Ureter (tissue), 1 donor: ENCODE measurements at places on chromosomes 2 and 18. TPM values are rescaled to one million over a fixed set of nuclear protein-coding genes. Genes with fewer than 3 reads are reported as not detected.

The FOXD4L1 gene
- total RNA-seq, result 0.39 TPM

The LRRTM1 gene
- total RNA-seq, result not detected

The SOX11 gene
- not detected for total RNA-seq

The TMEFF2 gene
- total RNA-seq, result 4.8 TPM

The SLC30A3 gene
- total RNA-seq, result not detected

The RASGRP3 gene
- total RNA-seq, result 9.9 TPM

The ALPP gene
- not detected for total RNA-seq

The RUFY4 gene
- total RNA-seq, result 5.6 TPM

The NPPC gene
- total RNA-seq, result 0.36 TPM

The LRATD1 gene
- 27.5 TPM for total RNA-seq

DNA sequence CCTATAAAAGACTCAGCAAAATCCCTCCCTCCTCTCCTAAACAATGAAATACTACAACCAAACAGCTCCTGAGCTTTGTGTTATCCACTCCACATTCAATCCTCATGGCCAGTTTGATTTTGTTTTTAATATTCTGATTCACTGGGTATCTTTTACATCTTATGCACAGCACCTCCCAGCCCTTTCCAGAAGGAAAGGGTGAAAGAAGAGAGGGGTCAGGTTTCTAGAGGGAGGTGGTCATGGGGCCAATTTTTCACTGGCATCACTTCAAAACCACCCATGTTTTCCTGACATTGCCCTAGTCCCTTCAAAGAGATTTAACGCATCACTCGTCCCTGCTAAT lies 315.6 kb downstream of the LPIN1 start:
- DNase-seq, result no peak

GRCh38 chr2:76157531-76157930 lies 446.8 kb upstream of the GCFC2 start:
- DNase-seq, result no peak

GRCh38 chr2:33029459-33029858 lies 82.7 kb downstream of the LTBP1 start:
- no peak for DNase-seq

DNA sequence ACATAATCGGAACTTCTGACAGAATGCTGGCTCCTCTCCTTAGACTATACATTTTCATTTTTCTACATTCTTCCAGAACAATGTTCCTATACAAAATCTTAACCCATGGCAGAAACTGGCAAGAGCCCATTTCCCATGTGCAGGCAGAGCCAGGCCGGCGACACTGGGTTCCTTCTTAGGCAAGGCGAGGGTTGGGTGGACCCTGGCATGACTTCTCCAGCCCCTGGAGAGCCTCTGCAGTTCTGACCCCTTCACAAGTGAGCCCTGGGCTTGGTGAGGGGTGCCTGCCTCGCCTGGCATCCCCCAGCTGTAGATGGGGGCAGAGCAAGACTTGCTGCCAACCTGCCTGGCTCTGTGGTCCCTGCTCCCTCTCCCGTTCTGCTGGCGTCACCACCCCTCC lies 5.0 kb downstream of the GYPC start:
- DNase-seq, result no peak

DNA sequence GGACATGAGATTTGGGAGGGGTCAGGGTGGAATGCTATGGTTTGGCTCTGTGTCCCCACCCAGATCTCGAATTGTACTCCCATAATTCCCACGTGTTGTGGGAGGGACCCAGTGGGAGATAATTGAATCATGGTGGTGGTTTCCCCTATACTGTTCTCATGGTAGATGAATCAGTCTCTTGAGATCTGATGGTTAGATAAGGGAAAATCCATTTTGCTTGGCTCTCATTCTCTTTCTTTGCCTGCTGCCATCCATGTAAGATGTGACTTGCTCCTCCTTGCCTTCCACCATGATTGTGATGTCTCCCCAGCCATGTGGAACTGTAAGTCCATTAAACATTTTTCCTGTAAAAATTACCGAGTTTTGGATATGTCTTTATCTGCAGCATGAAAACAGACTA lies 80.9 kb upstream of the GALNT5 start:
- DNase-seq, result no peak

- DNase-seq, result no peak
These were observed 12.1 kb downstream of the MAP4K3 start for GRCh38 chr2:39424951-39425350.

DNA sequence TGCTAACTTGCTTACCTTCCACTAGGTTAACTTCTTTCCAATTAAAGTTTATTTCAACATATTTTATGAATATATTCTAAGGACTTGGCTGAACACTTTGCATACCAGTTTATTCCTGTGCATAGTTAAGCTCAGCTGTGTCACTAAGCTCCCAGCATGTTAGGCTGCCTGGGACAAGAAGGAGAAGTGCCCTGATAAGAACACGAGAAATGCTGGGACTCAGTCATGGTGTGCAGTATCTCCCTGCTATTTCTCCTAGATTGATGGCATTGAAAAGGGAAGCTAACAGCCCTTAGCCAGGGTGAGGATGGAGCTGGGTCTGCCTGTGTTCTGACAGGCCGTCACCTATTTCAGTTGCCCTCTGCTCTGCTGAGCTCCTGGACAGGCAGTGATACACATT lies 164.3 kb downstream of the TRABD2A start:
- DNase-seq, result no peak

DNA sequence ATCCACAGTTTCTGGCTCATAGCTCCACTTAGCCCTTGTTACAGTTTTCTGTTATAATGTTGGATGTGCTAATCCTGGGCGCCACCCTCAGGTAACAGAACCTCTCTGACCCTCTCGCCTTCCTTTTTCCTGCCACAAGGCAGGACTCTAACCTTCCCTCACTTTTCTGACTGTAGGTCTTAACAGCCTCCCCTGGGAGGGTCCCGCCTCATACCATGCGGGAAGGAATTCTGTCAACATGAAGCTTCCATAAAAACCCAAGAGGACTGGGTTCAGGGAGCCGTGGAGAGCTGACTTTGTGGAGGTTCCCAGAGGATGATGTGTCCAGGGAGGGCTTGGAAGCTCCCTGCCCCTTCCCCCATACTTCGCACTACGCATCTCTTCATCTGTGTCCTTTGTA lies 11.9 kb upstream of the RAB17 start:
- no peak for DNase-seq

GRCh38 chr2:205834796-205835195 lies 152.5 kb downstream of the NRP2 start:
- DNase-seq, result no peak

- DNase-seq, result no peak
These were observed 13.1 kb downstream of the CASP8 start for GRCh38 chr2:201273330-201273983.

DNA sequence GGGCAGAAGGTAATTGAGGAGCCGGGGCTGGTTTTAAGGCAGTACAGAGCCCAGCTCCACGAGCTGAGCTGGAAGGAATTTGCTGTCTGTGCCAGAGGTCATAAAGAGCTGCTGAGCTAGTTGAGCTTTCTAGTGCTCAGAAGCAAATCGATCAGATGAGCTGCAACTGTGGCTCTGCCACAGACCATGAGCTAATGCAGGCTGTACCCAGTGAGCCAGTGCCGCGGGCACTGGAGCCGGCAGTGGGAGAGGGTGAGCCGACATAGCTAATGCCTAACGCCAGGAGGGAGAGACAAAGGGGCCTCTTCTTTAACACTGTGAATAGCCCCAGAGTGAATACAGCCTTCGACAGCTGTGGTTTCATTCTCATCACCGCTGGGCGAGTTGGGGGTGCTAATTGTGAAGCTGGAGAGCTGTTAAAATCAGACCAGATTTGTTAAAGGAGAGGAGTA lies 410.1 kb upstream of the TCF4 start:
- no peak for DNase-seq

DNA sequence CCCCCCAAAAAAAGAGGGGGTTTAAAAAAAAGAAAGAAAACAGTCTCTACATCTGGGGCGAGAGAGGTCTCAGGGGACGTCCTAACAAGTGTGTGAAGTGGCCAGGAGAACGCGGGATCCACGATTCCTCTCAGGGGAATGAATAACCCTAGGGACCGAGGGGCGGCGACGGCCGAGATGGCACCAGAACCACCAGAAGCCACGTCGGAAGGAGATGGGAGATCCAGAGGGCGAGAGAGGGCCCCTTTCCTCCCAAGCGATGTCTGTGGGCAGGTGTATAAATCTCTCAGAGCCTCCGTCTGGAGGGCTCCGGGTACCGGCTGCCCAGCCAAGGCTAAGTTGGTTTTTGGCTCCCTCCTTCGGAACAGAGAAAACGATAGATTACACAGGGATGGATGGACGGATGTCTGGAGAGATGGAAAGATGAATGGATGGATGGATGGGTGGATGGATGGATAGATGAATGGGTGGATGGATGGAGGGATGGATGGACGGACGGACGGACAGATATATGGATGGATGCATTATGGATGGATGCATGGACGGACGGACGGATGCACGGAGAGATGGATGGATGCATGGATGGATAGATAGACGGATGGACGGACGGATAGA lies 1.7 kb downstream of the EPHA4 start:
- peak; percentile 46 for DNase-seq

GRCh38 chr2:17271416-17271815 lies 246.8 kb downstream of the RAD51AP2 start:
- DNase-seq, result no peak

- DNase-seq, result no peak
These were observed 542.8 kb downstream of the DSC3 start for GRCh38 chr18:30499721-30500120.

DNA sequence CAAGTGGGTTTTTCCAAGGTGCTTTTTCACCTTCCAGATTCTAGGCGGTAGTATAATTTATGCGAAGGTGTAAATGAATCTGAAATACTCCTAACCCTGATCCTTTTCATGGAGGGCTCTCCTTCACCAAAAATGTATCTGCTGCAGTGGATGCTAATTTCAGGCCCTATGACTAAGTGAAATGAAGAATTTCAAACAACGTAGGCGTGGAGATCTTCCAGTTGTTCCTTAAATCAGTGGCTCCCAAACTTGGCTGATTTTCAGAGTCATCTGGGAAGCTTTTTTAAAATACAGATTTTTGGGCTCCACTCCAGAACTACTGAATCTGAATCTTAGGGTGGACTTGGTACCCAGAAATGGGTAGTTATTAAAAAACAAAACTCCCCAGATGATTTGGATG lies 5.5 kb downstream of the GCKR start:
- DNase-seq, result no peak

DNA sequence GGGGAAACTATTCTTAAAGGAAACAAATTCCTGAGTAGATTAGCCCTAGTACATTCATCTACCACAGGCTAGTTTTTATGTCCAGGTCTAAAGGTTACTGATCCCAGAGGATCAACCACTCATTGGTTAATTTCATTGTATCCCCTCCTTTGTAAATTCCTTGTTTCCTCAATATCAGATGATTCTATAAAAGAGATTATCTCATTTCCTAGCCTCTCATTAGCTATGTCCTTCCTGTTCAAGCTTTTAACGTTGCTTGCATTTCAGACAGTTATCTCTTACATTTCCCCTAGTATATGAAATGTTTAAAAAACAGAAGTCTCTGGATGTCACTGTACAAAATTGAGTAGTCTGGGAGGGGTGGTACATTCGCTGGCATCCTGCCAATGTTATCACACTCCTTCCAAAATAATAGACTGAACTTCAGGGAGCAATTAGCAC lies 24.2 kb upstream of the ARMC9 start:
- DNase-seq, result no peak

DNA sequence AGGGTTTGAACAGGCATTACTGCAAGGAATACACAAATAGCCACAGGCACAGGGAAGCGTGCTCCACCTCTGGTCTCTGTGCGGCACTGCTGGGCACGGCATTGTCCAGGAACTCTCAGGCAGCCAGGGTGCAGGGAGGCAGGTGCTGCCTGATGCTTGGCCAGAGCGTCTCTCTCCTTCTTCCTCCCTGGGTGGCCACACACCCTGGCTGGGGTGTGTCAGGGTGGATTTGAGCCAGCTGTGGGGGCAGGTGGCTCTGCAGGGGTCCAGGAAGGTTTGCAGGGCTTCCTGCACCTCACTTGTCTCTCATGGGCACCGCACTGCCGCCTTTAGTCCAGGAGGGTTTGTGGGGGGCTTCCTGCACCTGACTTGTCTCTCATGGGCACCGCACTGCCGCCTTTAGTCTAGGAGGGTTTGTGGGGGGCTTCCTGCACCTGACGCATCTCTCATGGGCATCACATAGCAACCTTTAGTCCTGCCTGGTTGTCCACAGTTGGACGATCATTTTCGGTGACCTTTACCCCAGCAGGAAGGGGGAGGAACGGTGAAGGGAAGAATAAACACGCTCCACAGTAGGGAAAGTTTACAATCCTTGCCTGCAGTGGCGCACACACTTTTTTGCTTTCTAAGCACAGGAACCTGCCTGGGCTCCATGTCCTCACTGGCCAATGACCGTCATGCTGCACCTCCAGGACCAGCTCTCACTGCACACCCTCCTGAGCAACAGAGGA lies 332.9 kb downstream of the EIPR1 start:
- DNase-seq, result no peak
